ENCODE measurements at places on chromosomes 2 and 18.

DNA sequence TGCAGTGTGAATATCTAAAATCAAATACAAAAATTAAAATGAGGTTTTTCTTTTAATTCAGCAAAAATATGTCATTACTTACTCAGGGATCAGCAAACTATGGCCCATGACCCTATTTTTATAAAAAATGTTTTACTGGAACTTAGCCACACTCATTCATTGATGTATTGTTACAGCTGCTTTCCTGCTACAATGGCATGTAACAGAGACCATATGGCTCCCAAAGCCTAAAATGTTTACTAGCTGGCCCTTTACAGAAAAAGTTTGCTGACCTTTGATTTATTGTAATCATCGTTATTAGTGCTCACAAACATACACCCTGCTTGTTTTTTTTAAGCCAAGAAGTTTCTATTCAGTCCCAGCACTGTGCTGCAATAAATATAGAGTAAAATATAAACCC, 120.3 kb downstream of the PLA2R1 start:
- DNase-seq: no peak

- DNase-seq: peak; percentile 29
These were observed 20.8 kb upstream of the TMX3 start for GRCh38 chr18:68735483-68736343.

- peak; percentile 83 for DNase-seq
These were observed 105.6 kb downstream of the PRPF40A start for GRCh38 chr2:152611458-152612231.

DNA sequence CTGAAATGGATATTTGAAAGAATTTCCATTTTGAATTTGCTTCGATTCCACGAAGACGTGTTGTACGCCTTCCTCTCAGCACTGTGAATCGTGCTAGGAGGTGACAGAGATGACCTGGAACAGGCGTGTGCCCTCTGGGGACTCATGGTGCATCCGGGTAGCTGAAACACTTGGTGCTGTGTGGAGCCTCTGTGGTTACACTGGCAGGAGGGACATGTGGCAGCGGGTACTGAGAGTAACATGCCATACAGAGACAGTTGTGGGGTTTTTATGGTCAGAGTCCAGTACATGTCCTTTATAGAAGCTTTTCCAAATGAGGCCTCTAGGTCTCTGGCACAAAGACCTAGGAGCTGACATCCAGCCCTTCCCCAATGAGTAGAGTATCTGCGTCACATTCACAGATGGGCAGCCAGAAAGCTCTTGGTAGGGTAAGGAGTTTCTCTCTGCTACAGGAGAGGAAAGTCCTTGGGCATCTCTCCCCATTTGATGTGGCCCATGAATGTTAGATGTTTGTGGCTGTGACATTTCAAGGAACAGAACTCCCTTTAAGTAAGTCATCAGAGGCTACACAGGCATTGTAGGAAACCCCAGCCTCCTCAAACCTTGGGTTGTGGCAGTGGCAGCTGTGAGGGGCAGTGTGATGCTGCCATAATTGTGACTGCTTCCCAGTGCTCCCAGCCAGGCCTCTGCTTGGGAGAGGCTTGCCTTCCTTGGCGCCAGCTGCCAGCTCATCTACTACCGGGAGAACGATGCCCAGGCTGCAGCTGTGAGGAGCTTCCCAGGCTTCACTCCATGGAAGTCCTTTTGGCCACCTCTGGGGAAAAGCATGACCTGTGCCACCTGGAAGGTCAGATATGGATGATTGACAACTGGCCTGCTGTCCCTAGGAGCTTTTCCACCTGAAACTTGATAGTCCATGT, 80.6 kb downstream of the ACOXL start:
- no peak for DNase-seq

- peak; percentile 77 for DNase-seq
These were observed 264.7 kb downstream of the CYP26B1 start for GRCh38 chr2:71882949-71883472.

DNA sequence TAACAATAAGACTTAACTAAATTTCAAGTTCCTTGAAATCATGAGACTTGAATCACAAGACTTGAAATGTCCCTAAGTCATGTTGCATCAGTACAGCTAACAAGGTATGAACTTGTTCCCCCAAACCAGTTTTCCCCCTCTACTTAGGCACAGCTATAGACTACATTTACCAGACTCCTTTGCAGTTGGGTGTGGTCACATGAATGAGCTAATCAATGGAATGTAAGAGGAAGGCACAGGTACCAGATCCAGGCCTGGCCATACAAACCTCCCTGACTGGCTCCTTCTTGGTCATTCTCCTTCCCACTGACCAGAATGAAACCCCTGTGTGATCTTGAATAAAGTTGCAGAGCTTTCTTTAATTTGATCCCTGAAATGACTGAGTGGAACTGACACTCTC, 77.8 kb downstream of the DNER start:
- no peak for DNase-seq

DNA sequence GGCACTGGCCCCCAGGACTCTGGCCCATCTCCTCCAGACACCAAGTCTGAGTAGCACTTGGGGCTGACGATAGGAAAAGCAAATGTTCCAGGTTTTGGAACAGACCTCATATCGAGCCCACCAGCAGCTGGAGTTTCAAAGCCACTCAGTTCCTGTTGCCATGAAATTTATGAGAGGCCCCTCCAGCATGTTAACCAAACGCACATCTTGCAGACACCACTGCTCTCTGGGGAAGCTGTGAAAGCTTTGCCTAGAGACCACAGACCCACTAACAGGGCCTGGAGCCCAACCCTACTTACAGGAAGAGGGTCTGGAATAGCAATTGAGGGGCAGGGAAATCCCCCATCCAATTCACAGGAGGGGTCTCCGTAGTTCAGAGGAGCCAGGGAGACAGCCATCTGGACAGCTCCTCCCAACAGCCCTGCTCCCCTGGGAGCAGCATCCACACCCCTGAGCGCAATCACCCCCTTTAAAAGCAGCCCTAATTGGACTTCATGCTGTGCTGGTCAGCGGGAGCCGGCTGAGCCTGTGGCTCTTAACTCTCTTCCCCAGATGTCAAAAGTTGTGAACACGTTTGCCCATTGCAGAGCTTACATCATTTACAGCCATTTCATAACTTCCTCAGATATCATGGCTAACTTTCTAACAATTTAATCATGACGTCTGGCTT, 81.3 kb downstream of the TGFA start:
- no peak for DNase-seq

DNA sequence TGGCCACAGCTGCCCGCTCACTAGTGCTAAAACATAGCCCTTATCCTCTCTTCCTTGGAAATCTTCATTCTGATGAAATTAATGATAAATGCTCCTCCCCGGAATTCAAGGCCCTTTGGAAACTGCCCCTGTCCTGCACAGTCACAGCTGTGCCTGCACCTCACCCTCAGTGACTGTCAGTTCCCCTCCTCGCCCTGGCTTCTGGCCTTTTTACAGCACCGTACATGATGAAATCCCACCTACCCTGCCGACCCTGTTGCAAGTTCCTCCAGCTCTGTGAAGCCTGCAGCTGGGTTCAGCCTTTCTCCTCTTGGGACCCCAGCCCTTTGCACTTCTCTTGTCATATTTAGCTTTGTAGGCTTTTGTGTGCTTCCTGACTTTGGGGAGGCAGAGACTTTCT, 48.4 kb downstream of the DCDC2C start:
- DNase-seq: no peak

GRCh38 chr2:175353275-175353674, 171.8 kb upstream of the ATP5MC3 start:
- no peak for DNase-seq

- no peak for DNase-seq
These were observed 235.6 kb downstream of the BCL11A start for GRCh38 chr2:60317844-60318243.

DNA sequence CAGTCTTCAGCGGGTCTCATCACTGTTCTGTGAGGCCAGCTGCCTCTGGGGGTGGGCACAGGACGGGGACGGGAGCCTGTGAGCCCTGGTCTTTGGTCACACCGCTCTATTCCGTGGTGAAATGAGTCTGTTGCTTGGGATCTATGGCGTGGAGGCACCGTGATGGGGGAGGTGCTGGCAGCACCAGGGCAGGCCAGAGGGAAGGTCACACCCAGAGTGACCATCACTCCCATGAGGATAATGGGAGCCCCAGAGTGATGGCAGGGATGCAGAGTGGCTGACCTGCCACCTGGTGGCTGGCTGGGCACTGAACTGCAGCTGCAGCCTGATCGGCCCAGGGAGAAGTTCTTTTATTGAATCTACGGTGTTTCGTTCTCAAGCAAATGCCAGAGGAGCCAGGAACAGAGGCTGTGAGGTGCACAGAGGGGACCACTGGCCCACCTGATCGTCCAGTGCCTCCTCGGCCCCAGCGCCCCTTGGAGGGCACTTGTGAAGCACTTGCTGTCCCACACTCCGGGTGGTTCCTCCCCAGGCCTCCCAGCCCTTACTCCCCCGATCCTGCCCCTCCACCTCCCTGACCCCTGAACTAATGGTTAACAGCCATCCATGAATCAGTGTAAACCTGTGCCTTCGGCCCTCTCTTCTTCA, 17.9 kb downstream of the KCNIP3 start:
- DNase-seq: no peak

DNA sequence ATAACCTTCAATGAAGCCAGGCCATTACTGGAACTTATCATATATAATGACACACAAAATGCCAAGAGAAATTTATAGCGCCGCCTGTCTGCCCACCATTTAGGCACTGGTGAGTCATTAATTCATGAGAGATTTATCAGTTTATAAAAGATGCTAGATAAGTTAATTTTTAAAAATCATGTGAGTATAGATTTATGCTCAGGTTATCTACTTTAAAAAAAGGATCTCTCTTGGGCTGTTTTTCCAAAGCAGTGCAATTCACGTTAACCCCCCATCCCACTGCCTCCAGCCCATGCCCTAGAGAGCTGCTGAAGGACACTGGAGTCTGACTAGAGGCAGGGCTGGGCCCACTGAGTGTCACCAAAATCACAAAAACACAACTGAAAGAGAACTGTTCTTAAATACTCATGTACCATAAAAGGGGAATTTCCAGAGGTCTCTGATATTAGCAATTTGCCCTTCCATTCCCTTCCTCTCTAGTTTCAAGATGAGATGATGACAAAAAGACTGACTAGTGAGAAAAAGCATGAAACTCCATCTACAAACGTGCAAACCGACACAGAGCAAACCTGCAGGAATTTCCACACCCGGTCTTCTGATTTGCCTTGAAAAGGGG, 160.8 kb downstream of the BCL2 start:
- DNase-seq: no peak

GRCh38 chr18:78621141-78621755, 358.4 kb upstream of the SALL3 start:
- DNase-seq: no peak

- peak; percentile 81 for DNase-seq
These were observed 12.8 kb upstream of the PLA2R1 start for GRCh38 chr2:160075171-160075570.

DNA sequence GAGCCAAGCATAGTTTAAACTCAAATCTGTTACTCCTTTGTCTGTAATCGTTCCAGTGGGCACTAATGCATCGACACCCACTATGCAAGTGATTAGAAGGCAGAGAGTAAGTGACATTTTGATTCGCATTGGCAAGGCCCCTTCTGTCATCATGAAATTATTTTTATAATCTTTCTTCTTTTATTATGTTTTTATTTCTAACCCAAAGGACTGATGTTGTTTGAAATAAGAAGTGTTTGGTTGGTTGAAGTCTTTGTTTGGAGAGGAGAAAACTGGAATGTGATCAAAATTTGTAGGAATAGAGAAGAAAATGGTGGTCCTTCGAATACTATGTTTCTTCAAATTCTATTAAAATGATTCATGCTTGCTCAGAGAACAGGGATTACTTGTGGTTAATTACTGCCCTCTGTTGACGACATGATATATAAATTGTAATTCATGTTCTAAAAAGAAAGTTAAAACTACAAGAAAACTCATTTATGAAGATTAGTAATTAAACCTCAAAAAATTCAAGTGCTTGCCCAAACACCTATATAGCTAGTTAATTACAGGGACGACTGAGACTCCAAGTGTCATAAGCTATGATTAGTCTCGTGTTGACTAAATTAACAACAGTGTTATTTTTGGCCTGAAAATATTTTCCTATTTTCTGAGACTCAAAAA, 26.4 kb upstream of the TFPI start:
- peak; percentile 44 for DNase-seq

GRCh38 chr18:28855524-28855923, 678.6 kb upstream of the CDH2 start:
- peak; percentile 60 for DNase-seq

- no peak for DNase-seq
These were observed 15.8 kb downstream of the NYAP2 start for GRCh38 chr2:225415341-225415740.

- no peak for DNase-seq
These were observed 11.1 kb downstream of the FASTKD1 start for GRCh38 chr2:169562519-169562918.

GRCh38 chr2:232139786-232140562, 178.5 kb downstream of the DIS3L2 start:
- DNase-seq: peak; percentile 45

GRCh38 chr2:11375025-11375688, 30.7 kb upstream of the ROCK2 start:
- DNase-seq: no peak

DNA sequence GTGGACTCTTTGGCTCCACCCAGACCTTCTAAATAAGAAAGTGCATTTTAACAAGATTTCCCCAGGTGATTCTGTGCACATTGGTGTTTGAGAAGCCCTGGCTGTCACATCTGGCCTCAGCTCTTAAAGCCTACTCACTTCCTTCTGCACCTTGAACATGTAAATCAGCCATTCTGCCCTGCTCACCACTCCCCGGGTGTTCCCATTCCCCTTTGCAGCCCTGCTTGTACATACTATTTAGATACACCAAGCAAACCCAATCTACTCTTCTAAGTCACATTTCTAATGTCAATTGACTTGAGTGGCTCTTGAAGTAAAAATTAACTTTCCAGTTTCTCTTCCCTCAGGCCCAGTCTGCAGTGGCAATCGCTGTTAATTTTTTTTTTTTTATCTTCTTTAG, 13.1 kb upstream of the SCN1A start:
- DNase-seq: no peak

DNA sequence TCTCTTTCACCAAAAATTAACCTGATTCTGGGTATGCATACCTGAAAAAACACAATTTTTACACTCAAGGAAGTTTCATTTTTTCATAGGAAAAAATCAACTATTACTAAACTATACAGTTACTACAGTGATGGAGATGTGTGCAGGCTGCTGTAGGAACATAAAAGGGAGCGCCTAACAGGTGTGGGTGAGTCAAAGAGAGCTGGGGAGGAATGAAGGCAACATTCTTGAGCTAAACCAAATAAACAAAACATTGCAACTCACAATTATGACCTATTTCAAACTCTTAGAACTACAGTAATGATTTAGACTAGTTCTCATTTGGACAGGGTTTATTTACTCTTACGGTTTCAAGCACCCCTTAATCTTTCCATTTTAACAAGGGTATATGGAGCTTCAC, 13.4 kb upstream of the CLASP1 start:
- no peak for DNase-seq

GRCh38 chr18:9285604-9286003, 49.0 kb upstream of the TWSG1 start:
- DNase-seq: no peak

DNA sequence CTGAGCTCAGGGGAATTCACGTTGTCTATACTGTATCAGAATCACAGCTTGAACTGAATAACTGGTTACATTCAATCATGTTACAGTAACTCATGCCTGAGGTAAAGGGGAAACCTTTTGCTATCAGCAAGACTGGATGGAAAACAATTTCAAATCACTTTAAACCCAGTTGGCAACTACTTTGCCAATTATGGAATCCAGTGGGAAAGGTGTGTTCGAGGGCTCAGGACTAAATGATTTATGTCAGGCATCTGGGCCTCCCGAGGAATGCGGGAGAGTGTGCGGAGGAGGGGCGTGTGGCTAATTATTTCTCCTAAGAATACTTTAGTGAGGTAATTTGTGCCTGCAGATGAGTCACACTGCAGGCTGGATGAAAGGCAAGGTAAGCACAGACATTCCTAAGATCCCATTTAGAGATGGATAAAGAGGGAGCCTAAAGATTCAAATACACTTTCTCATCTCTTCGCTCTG, 100.1 kb downstream of the HRH4 start:
- DNase-seq: no peak

All from skeletal muscle cell (primary cell).